Activated CD8-positive, alpha-beta T cell treated with anti-CD3 and anti-CD28 coated beads, Interleukin-2, amount 10 ng/mL, durations not matched to agents 7 days and 5 days (primary cell): ENCODE measurements at places on chromosomes 6 and 20. TPM values are rescaled to one million over a fixed set of nuclear protein-coding genes. Genes with fewer than 3 reads are reported as not detected.

DNA sequence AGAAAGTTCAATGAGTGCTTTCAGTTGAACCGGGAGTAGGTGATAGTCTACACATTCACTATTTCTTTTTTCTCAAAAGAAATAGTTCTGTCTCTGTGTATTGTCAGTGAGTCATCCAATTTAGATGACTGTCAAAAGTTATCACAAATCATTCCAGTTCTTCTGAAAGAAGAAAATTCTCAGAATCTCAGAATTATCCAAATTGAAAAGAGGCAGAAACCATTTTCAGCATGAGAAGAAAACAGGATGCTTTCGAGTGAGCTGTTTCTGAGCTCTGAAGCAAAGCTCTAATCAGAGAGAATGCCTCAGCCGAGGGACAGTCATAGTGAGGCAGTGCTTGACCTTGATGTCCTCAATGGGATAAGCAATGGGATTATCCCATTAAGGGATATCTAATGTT, 97.9 kb downstream of the HUS1B start:
- H3K4me3 ChIP-seq: no peak overlapping the region
- DNase-seq: no peak
- peaks cover 63% of the 10 kb centered on the region for H3K36me3 ChIP-seq

DNA sequence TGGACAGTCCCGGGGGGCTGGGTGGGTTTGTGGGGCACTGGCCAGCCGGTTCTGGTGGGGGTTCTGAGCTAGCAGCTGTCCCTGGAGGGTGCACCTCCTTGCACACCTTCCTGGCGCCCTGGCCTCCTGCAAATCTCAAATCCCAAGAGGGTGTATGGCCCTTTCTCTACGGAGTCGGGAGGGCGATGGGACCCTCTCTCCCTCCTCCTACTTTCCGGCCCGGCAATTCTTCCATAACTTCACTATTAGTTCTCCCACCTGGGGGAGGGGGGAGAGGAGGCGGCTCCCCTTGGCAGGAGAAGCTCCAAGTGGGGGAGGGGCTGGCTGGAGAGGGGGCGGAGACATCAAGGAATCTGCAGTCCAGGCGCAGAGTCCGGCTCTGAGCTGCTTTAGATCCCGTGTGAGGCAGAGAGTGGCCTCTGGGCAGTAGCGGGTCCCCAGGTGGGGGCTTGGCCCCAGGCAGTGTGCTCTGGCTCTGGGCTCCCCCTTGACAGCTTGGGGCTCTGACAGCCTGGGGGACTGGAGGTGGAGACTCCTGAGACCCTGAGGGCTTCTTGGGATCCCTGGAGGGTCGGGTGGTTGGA, 1.4 kb upstream of the LAMA5 start:
- no peaks in the 10 kb centered on the region for H3K36me3 ChIP-seq
- no peak overlapping the region for H3K27ac ChIP-seq
- DNase-seq: no peak
- peaks cover 2% of the 10 kb centered on the region for H3K4me1 ChIP-seq
- peaks cover 14% of the 10 kb centered on the region for H3K27me3 ChIP-seq
- no peak overlapping the region for H3K4me3 ChIP-seq

NFATC2 gene
- 55.8 TPM for total RNA-seq

ASIP gene
- total RNA-seq: not detected
